ENCODE measurements at places on chromosomes 5 and 9. TPM values are rescaled to one million over a fixed set of nuclear protein-coding genes. Genes with fewer than 3 reads are reported as not detected.
A peak's percentile ranks its signal among the peaks of the same experiment; 100 is the strongest.

GRCh38 chr5:40603378-40603777 lies 76.3 kb upstream of the PTGER4 start:
- no peak for DNase-seq

GRCh38 chr5:6734243-6734700 lies 21.0 kb downstream of the TENT4A start:
- DNase-seq, result no peak

- no peak for DNase-seq
These were observed 10.4 kb downstream of the TEX48 start for GRCh38 chr9:114671605-114672004.

- no peak for DNase-seq
These were observed 745.3 kb downstream of the DTWD2 start for GRCh38 chr5:118243068-118243467.

GRCh38 chr5:76601470-76601869 lies 21.7 kb downstream of the F2RL2 start:
- DNase-seq, result peak; percentile 40

DNA sequence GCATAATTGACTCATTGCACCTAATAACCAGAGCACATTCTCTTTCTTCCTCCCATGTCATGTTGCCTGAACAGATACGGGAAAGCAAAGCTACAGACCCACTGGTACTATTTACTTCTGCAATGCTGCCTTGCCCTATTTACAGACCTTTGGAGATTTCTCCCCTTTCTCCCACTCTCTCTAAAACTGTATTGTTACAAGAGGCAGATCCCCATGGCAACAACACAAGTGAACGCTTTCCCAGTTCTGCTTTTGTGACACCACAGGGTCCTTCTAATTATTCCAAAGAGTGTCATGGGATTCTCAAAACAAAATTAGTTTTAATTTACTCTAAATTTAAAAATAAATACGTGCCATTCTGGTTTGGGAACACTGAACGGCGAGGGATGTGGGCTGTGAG lies 104.7 kb downstream of the KCTD16 start:
- DNase-seq, result no peak

PFN3 gene
- total RNA-seq, result not detected

PIP5K1B gene
- total RNA-seq, result 2.1 TPM

SLC45A2 gene
- not detected for total RNA-seq

- peak; percentile 35 for DNase-seq
These were observed 10.5 kb upstream of the TRIM36 start for GRCh38 chr5:115180165-115180709.

DNA sequence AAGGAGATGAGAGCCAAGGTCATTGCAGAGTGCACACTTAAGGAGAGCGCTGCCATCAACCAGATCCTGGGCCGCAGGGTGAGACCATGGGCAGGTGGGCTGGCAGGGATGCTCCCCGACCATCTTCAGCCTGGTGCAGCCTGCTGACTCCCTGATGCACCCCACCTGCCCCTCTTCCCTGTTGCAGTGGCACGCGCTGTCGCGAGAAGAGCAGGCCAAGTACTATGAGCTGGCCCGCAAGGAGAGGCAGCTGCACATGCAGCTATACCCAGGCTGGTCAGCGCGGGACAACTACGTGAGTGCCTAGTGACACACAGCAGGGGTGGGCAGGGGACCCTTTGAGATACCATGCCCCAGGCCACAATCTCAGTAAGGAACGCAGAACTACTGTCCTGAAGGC lies 28.3 kb downstream of the TCF7 start:
- DNase-seq, result no peak

EPB41L4B gene
- not detected for total RNA-seq

GRCh38 chr5:150289551-150290390 lies at the start of gene CAMK2A:
Gene CAMK2A (minus strand): TSS chr5:150289773. CDS start chr5:150289625, 148 bp downstream.
- no peak for DNase-seq

GRCh38 chr5:138051441-138052296 lies 18.8 kb upstream of the FAM13B start:
- no peak for DNase-seq

DNA sequence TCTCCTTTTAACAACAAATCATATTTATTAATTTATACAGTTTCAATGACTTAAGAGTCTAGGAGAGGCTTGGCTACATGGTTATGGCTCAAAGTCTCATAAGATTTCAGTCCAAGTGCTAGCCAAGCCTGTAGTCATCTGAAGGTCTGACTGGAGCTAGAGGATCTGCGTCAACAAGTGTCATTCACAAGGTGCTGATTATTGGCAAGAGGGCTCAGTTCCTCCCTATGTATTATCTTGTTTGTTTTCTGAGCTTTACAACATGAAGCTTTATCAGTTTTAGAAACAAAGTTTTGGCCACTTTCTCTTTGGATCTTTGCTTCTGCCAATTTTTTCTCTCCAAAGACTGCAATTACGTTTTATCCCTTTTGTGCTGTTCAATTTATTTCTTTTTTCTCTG lies 94.7 kb downstream of the RICTOR start:
- no peak for DNase-seq

DNA sequence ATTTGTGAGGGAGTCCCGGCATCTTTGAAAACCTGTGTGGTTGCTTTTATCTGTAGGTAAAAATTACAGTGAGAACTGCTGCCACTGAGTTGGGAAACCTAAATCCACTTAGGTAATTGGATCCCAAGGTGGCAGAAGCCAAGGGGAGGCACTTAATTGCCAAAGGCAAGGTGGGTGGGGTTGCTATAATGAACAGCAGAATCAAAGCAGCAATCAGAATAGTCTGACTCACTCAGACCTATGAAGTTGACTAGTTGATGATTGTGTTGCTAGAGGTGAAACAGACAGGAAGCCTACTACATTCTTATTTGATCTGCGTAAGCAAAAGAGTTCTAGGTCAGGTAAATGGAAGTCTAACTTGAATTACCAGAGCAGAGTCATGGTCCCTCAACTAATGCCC lies 17.3 kb upstream of the BICD2 start:
- no peak for DNase-seq

ACTBL2 gene
- not detected for total RNA-seq

CCDC192 gene
- not detected for total RNA-seq

KIF24 gene
- 7.3 TPM for total RNA-seq

TMEM215 gene
- not detected for total RNA-seq

GRCh38 chr5:60797482-60798153 lies 46.5 kb downstream of the ELOVL7 start:
- DNase-seq, result no peak

PCDH12 gene
- total RNA-seq, result 0.73 TPM

DNA sequence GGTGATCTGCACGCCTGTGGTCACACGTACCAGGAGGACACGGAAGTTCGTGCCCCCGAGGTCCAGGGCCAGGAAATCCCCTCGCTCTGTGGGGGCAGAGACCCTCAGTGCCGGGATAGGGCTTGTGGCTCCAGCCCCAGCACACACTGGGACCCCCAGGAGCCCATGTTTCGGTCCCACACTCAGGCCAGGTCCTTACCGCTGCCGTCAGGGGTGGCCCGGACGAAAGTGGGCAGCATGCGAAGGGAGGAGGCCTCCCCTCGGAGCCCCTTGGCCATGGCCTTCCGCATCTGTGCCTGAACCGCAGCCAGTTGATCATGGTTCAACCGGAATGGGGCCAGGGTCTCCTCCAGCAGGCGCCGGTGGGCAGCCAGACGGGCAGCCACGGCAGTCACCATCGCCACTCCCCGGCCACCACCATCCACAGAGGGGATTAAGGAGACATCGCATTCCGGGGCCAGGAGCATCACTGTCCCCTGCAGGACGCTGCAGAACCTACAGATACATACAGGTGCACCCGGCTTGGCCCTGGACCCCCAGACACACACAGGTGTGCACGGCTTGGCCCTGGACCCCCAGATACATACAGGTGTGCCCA lies 11.8 kb downstream of the HK3 start:
- peak; percentile 51 for DNase-seq

- no peak for DNase-seq
These were observed 2.8 kb downstream of the MAMDC4 start for GRCh38 chr9:136854842-136855460.

GRCh38 chr9:96108691-96109380 lies 193.1 kb downstream of the HSD17B3 start:
- DNase-seq, result no peak

DNA sequence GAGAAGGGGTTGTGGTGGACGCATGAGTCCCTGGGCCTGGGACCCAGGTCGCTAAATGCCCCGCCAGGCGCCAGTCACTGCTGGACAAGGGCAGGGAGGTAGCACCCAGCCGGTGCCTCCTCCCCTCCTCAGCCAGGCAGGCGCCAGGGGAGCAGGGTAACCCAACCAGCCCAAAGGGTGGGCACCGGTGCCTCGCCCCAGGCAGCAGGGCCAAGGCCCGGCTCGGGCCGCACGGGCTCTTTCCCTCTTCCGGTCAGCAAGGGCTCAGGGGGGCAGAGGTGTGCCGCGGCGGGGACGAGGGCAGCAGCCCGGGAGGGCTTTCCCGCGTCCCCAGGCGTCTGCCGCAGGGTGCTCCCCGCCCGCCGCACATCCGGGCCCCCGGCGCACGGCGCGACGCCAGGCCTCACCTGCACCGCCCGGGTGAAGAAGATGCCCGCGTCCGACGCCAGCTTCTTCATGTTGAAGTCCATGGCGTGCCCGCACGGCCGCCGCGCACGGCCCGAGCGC lies 393 bp downstream of the SH3GLB2 start:
- DNase-seq, result peak; percentile 66
